Hippocampal formation (tissue), 2 donors: ENCODE measurements at places on chromosomes 1 and 21.

DNA sequence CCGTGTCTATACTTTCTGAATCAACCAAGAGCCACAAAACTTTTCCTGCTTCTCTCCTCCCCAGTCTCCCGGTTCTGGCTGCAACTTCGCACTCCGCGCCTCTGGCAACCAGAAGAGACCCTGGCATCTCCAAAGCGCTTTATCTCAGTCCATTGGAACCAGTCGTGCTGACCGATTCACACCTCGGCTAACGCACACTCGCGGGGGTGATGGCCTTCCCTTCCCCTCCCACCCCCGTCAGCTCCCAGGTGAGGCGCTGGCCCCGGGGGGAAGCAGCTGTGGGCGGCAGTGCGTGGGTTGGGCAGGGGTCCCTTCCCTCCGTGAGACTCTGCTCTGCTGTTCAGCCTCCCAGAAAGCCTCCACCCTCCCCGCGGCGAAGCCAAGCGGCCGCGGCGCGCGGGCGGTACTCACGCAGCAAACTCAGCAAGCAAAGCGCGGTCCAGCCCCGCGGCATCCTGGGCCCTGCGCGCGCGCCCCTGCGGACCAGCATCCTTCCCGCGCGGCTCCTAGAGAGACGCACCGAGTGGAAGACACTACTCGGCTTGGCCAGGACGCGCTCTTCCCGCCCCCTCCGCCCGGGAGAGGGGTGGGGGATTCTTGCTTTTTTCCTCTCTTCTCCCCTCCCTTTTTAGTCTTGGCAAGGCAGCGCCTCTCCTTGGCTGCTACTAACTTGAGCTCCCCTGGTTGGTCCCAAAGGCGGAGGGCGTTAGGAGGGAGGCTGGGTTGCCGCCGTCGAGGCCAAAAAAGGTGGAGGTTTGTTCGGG, at the start of gene CD34:
CD34 (minus strand) TSS at position 535 of the 764 bp plus-strand sequence; CDS start at position 490, 45 bp downstream.
- no peak for DNase-seq

- no peak for DNase-seq
Measured at GRCh38 chr1:105208581-105208980, 1458.9 kb downstream of the AMY1C start.

DNA sequence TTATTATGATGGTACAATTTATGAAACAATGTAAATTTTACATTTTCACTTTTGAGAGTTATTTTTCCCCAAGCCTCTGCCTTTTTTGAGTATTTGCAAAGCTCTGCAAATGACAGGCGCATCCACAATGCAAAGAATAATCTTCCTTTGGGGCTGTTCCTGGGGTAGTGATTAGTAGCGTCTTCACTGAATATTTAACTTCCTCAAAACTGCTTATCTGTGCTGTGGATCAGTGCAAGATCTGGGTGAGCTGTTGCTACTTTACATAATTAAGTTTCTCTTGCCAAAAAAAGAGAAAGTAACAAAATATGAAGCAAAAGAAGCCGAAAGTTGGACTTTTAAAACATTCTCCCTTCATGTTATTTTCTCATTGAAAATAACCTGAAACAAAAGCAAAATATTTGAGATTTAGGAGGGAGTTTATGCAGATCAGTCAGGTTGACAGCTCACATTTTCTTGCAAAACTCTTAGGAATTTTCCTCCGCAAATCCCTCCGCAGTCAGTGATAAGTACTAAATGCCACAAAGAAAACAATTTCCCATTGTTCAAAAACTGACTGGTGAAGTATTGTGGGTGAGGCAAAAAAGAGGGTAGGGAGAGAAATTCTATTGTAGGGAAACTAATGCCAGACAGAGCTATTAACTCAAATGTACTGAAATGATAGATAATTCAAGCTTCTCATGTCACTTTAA, 276.4 kb upstream of the B3GALT2 start:
- no peak for DNase-seq

- DNase-seq, result no peak
Measured at GRCh38 chr1:236514703-236515442, 8.9 kb upstream of the LGALS8 start.

DNA sequence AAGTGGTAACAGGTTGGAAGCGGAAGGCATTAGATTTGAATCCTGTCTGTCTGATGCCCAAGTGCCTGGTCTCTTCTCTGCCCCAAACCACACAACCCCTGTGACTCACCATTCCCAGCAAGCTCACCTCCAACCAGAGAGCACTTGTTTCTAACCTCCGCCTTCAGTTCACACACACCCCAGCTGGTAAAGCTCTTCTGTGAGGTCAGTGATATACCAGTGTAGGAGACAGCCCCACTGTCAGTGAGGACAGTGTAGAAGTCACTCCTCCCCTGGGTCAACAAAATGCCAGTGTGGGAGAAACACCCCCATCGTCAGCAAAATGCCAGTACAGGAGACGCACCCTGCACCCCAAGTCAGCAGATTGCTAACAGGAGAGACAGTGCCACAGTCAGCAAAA, 2.6 kb downstream of the RIMS3 start:
- DNase-seq, result no peak

DNA sequence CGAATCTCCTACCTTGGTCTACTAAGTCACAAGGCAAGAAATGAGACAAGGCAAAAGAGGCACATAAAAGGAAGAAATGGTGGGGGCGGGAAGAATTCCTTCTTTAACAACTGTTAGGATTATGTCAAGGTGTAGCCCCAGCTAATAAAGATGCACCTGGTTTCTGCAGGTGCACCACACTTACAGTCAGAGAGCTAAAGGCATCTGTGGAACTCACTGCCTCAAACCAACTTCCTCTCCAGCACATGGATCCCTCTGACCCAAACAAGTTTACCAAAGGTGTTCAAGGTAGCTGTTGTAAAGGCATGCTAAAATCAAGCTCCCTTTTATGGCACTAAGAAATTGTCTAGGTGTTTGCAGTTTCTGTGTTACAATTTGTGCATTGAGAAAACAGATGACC, 38.1 kb downstream of the TGFBR3 start:
- no peak for DNase-seq

DNA sequence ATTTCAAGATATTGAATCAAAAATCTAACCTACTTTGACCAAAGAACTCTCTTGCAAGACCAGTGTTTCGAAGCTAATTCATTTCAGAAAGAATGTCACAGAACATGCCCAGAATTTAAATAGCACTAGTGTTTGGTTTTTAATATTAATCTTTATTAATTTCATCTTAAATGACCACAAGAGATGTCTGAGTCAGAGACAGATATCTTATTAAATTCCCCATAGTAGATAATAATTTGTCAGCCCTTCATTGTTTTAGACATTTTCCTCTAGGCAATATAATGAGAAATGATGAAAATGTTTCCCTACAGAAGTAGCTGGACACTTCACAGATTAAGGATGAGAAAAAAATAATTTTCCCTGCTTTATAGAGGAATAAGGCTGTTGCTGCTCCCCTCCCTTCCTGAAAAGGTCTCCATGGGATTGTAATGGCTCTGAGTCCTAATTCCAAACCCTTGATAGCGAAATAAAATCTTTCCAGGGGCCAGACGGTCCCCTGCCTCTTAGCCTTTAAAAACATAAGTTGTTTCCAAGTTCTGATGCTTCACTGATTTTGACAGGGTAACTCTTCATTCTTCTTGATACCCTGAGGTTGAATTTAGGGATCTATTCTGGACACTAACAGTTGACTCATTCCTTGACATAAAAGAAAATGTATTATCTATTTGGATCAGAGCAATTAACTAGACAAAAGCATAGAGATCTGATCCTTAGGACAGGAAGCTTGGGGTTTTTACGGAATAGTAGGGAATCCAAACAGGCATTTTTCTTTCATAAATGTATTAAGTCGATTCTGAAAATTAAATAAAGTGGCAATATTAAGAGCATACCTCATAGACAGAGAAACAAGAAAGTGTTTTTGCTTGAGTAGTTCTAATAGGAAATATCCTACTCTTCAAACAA, 820.8 kb downstream of the BRINP3 start:
- no peak for DNase-seq

GRCh38 chr1:21105807-21106206, 70.9 kb downstream of the EIF4G3 start:
- DNase-seq, result no peak
